ENCODE measurements at places on chromosomes 2 and 18.

- no peak for DNase-seq
Observed at GRCh38 chr2:105571445-105571987, 172.7 kb upstream of the FHL2 start.

GRCh38 chr2:14626873-14627272, 5.6 kb upstream of the LRATD1 start:
- no peak for DNase-seq

DNA sequence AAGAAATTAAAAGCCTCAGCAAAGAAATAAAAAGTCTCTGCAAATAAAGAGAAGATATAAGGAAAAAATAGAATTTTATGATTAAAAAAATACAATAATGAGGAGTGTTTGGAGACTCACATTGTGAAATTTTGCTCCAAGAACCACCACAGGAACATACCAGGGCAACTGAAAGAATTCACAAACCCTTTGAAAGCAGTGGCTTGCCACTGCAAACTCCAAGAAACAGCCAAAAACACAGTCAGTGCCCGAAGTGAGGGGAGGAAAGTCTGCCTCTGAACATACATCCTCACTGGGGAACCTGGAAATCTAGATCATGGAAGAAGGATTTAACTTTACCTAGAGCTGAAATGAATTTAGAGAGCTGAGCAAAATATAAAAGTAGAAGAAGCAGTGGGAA, 33.1 kb downstream of the EVA1A start:
- no peak for DNase-seq

GRCh38 chr2:180535289-180535688, 445.1 kb upstream of the UBE2E3 start:
- DNase-seq, result no peak

DNA sequence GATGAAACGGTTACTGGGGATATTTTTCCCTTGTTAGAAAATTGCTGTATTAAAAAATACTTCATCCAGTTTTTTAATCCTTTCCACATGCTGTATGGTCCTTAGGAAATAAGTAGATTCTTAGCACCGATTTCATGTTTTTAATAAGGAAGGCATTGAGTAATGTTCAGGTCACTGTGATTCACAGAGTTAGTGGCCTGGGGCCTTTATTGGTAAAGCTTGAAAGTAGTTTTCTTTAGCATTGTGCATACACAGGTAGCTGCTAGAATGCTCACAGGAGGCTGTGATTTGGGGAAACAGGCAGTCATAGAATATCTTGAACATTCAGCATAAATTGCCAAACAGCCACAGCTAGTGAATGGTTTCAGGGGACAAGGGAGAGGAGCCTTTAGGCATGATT, 79.8 kb downstream of the XRCC5 start:
- DNase-seq, result no peak

DNA sequence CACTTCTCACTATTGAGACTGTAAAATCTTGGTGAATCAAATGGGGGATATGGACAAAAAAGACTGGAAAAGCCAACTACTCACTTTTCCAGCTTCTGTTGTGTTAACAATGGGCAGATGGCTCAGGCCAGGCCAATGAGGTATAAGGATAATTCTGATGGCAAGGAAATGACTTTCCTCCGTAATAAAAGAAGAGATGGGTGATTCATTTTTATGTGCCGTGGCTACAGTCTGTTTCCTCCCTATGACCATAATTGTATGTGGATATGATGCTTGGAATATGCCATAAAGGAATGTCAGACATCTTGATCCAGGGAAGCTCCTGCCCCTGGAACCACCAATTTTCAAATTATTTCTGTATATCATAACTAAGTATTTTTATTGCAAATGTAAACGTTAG, 406.8 kb downstream of the CCDC85A start:
- DNase-seq, result no peak

DNA sequence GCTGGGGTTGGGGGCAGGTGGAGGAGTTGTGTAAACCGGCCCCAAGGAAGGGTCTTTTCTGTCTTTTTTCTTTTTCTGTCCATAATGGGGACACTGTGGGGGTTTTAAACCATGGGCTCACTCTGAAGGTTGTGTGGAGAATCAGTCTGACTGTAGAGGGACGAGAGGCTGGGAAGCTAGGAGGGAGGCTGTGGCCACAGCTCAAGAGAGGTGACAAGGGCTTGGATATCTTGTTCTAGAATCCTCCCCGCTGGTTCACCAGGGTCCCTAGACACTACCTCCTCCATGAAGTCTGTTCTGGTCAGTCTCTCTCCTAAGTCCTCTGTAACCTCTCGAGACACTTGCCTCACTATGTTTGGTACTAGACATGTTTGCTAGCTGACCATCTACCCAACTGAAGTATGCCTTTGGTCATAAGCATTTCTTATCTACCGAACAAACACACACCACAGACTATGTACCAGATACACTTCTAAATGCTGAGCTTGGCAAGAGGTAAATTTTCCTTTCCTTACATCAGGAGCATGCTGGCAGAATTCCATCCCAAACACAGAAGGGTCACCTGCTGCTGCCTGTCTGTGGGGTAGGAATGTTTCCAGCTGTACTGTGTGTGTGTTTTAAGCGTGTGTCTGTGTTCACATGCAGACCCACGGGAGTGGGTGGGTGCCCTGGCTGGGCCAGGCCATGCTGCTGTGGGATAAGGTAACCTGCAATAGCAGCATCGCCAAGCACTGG, 69.6 kb upstream of the MGAT4A start:
- DNase-seq, result no peak

GRCh38 chr18:5543773-5544389, at the start of gene EPB41L3:
Gene EPB41L3 (minus strand): TSS chr18:5543997. CDS start chr18:5489183, 54,814 bp downstream.
- no peak for DNase-seq

GRCh38 chr2:55922291-55922907, 1.2 kb downstream of the EFEMP1 start:
- no peak for DNase-seq

DNA sequence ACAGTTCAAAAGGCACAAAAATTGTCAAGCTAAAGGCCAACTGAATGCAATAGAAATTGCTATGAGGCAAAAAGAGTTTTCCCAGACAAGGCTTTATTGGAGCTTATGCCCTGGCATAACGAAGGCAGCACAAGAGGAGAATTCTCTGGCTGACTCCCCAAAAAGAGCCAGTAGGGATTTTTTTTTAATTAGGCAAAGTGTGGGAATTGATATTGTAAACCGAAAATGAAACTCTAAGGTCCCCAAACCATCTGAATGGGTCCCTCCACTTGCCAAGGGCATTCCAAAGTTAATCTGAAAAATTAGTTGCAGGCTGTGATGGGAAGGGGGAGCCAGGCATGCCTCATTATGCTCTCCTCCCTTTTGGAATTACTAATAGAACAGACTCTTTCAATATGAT, 118.9 kb downstream of the SPOPL start:
- DNase-seq, result no peak

DNA sequence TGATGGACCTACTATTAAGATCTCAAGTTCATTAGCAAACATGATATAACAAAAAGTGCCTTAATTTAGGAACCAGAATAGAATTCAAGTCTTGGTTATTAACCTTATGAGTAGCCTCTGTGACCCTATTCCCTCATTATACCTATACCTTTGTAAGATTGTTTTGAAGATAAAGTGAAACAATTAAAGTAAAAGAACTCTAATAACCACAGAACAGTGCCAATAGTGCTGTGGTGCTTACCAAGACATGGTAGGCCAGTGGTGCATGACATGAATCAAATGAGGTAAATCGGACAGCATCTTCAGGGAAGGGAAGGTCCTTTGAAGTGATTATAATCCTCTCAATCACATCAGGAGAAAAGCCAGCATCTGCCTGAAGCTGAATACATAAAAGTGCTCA, 36.4 kb downstream of the METTL4 start:
- no peak for DNase-seq

DNA sequence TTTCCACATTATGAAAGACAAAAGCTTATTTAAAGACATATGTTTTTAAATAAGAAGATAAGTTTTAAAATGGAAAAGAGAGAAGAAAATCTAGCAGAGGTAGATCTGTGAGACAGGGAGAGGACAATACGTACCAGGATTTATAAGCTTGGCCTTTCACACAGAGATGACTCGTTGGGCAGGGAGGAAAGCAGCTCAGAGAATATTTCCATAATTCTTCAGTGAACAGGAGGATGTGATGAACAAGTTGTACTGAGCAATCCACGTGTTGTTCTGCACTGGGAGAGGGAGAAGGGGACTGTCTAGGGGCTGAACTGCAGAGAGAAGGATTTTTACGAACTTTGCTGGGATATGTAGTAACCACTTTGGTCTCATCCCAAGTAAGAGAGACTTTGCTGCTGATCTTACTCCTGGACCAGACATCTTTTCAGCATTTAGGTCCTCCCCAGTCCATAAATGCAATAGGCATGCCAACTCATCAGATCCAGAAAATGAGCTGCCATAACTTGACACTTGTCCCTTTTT, 162.5 kb upstream of the SETBP1 start:
- no peak for DNase-seq

DNA sequence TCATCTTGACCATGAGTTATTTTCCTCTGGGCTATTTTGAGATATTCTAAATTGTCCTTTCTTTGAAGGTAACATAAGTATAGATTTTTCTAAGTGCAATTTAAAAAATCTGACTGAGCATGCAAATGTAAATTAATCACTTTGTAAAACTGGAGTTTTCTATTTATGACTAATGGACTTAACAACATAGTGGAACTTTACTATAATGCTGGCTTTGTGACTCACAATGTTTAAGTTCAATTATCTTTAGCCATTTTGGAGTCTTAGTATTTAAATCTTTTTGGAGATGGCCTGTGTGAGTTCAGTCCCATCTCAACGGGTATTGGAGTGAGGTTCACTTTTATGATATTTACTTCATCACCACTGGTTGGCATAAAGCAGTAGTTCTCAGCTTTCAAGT, 35.2 kb upstream of the NOSTRIN start:
- no peak for DNase-seq

GRCh38 chr2:101679037-101679726, 18.3 kb upstream of the MAP4K4 start:
- no peak for DNase-seq

GRCh38 chr2:100321866-100322820, at the start of gene LONRF2:
Gene LONRF2 (minus strand): TSS chr2:100322501. CDS start chr2:100322093, 408 bp downstream.
- DNase-seq, result no peak

DNA sequence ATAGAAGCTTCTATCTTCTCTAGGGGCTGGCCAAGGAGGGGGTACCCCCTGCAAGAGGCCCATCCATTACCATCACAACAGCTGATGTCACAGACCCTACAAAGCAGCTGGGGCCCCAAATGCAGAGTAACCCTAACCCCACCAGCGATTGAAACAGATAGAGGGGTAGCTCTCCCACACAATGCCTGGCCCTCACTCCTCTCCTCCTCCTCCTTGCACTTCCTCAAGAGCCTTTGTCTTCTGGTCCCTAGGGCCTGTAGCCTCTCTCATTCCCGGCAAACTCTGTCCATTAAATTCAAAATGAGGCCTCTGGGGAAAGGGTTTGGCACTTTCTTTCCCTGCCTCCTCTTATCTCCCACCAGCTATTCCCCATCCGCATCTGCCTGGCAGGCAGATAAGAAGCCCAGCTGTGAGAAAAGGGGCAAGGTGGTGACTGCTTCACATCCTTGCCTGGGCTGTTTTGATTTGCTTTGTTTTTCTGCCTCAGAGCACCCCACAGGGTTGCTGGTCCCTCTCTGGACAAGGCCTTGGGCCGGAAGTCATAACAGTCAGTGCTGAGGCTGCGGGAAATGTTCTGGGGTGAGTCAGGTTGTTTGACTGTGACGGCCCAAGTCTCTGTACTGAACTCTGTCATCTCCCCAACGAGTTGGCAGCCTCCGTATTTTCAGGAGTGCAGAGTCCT, 26.1 kb upstream of the CYP26B1 start:
- DNase-seq, result no peak

GRCh38 chr2:212991120-212991519, 160.3 kb downstream of the IKZF2 start:
- no peak for DNase-seq

- DNase-seq, result no peak
Observed at GRCh38 chr2:43067254-43068040, 159.0 kb downstream of the ZFP36L2 start.

- no peak for DNase-seq
Observed at GRCh38 chr2:28982381-28982950, 1.4 kb downstream of the TOGARAM2 start.
